ENCODE measurements at places on chromosomes 5 and 9. TPM values are rescaled to one million over a fixed set of nuclear protein-coding genes. Genes with fewer than 3 reads are reported as not detected.

- H3K4me1 ChIP-seq = peaks cover 10% of the 10 kb centered on the region
- no peak for DNase-seq
- H3K4me3 ChIP-seq = no peak overlapping the region
- no peaks in the 10 kb centered on the region for H3K36me3 ChIP-seq
- no peaks in the 10 kb centered on the region for H3K27me3 ChIP-seq
Observed at GRCh38 chr5:16787278-16787677, 148.8 kb downstream of the MYO10 start.

DNA sequence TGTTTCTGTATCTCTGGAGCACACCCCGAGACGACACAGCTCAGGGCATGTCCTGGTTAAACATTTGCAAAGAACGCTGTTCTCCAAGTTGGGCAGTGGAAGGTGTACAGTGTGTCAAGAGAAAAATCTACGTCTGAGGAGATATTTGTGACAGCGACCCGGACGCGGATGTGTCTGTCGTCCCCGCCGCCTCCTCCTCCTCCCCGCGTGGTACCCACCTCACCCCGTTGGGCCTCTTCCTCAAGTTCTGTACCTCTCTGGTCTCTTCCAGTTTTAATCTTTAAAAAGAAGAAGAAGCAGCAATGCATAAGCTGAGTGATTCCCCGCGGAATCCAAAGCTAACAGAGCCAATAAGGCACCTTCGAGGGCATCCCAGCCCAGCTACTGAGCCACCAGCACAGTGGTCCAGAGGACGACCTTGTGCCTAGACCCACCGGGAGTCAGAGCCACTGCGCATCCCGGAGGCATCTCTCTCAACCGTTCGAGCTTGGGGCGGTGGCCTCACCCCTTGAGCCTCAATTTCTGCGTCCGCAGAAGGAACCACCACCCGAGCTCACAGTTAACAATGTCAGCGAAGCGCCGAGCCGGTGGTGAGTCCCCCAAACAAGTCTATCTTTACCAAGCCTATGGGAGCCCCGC lies 467 bp downstream of the C9orf78 start:
- peak overlapping the region; percentile 92 for H3K4me3 ChIP-seq
- no peak for DNase-seq
- H3K36me3 ChIP-seq = peaks cover 3% of the 10 kb centered on the region
- H3K27ac ChIP-seq = peak overlapping the region; percentile 47
- H3K4me1 ChIP-seq = peaks cover 14% of the 10 kb centered on the region
- no peaks in the 10 kb centered on the region for H3K27me3 ChIP-seq

- H3K4me3 ChIP-seq = no peak overlapping the region
- H3K27ac ChIP-seq = no peak overlapping the region
- no peaks in the 10 kb centered on the region for H3K4me1 ChIP-seq
- no peaks in the 10 kb centered on the region for H3K27me3 ChIP-seq
- no peak for DNase-seq
Observed at GRCh38 chr9:72903103-72903502, 49.8 kb downstream of the ALDH1A1 start.

- no peaks in the 10 kb centered on the region for H3K4me1 ChIP-seq
- H3K27ac ChIP-seq = no peak overlapping the region
- H3K27me3 ChIP-seq = no peaks in the 10 kb centered on the region
- H3K4me3 ChIP-seq = no peak overlapping the region
- no peak for DNase-seq
- no peaks in the 10 kb centered on the region for H3K36me3 ChIP-seq
Observed at GRCh38 chr9:122151267-122151828, 8.2 kb downstream of the NDUFA8 start.

GRCh38 chr5:145162626-145163025 lies 672.5 kb downstream of the PRELID2 start:
- DNase-seq = no peak
- H3K27me3 ChIP-seq = no peaks in the 10 kb centered on the region
- H3K4me3 ChIP-seq = no peak overlapping the region
- H3K27ac ChIP-seq = no peak overlapping the region

DNA sequence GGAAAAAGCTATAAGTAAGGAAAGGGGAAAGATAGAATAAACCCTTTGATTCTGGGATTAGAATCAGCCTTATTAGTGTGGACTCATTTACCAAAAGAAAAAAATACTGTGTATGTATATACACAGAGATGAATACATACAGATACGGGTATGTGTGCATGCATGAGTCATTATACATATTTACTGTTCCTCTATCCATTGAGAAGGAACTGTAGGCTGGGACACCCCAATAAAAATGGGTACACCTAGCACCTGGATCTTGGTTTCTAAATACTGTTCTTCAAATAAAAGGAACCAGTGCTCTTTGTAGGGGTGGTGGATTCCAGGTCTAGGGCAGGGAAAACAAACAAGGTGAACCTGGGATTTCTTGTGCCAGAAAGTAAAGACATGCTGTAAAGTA lies 48.3 kb downstream of the WHRN start:
- DNase-seq = no peak
- peaks cover 9% of the 10 kb centered on the region for H3K4me1 ChIP-seq
- H3K27ac ChIP-seq = no peak overlapping the region
- no peaks in the 10 kb centered on the region for H3K36me3 ChIP-seq
- H3K4me3 ChIP-seq = no peak overlapping the region

DNA sequence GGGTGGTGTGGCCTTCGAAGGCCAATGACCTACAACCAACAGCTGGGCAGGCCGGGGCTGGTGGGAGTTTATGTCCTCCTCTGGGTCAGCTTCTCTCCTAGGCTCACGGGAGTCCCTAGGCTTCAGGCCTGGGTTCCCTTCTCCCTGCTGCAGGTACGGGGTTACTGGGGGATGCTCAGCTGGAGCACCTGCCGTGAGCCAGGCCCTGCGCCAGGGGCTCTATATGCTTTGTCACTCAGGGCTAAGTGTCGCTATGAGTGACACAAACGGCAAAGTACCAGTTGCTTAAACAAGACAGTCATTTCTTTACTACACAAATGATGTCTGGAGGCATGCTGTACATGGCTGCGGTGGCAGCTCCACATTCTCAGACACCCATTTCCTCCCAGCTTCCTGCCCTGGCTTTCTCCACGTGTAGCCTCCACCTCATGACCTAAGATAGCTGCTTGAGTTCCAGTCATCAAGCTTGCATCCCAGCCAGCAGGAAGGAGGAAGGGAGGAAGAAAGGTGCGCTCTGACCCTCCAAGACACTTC lies 22.5 kb upstream of the NINJ1 start:
- H3K4me3 ChIP-seq = no peak overlapping the region
- DNase-seq = peak; percentile 48
- H3K27ac ChIP-seq = no peak overlapping the region

- no peak overlapping the region for H3K27ac ChIP-seq
- no peak for DNase-seq
Observed at GRCh38 chr5:126849101-126849678, 72.3 kb downstream of the LMNB1 start.

- H3K4me3 ChIP-seq = no peak overlapping the region
- no peak overlapping the region for H3K27ac ChIP-seq
- no peak for DNase-seq
- no peaks in the 10 kb centered on the region for H3K4me1 ChIP-seq
- H3K27me3 ChIP-seq = 0 out of 2 replicates have a peak, but pooled peaks cover 1% of the 10 kb centered on the region
- H3K36me3 ChIP-seq = no peaks in the 10 kb centered on the region
Observed at GRCh38 chr9:95770653-95771131, 104.8 kb upstream of the ERCC6L2 start.

DNA sequence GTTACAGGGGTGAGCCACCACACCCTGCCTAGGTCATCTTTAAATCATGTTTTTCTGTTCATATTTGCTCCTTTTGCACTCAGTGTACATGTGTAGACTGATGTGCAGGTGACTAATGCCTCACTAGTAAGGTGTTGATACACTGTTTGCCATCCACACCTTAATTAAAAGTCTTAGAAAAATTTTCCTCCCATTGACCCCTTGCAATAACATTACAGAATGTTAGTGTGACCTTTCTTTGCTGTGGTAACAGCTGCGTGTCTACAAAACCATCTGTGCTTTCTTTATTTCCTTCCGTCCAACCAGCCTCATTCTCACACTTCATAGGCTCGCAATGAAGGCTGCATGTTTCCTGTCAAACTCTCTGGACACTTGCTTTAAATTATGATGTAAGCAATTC lies 6.6 kb upstream of the CEMIP2 start:
- DNase-seq = no peak
- H3K4me1 ChIP-seq = no peaks in the 10 kb centered on the region
- no peak overlapping the region for H3K4me3 ChIP-seq
- H3K27ac ChIP-seq = no peak overlapping the region
- peaks cover 3% of the 10 kb centered on the region for H3K27me3 ChIP-seq
- no peaks in the 10 kb centered on the region for H3K36me3 ChIP-seq

DNA sequence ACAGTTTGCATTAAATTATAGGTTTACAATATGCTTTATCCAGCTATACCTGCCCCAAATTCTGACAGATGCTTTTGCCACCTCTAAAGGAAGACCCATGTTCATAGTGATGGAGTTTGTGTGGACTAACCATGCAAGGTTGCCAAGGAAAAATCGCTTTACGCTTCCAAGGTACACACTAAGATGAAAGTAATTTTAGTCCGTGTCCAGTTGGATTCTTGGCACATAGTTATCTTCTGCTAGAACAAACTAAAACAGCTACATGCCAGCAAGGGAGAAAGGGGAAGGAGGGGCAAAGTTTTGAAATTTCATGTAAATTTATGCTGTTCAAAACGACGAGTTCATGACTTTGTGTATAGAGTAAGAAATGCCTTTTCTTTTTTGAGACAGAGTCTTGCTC lies 41.0 kb downstream of the FXN start:
- no peaks in the 10 kb centered on the region for H3K36me3 ChIP-seq
- H3K4me1 ChIP-seq = no peaks in the 10 kb centered on the region
- H3K27me3 ChIP-seq = no peaks in the 10 kb centered on the region
- no peak overlapping the region for H3K4me3 ChIP-seq
- no peak for DNase-seq

- no peak for DNase-seq
- H3K4me1 ChIP-seq = no peaks in the 10 kb centered on the region
- H3K4me3 ChIP-seq = no peak overlapping the region
- H3K36me3 ChIP-seq = no peaks in the 10 kb centered on the region
- H3K27me3 ChIP-seq = no peaks in the 10 kb centered on the region
- no peak overlapping the region for H3K27ac ChIP-seq
Observed at GRCh38 chr9:35518225-35518821, 28.4 kb downstream of the RUSC2 start.

- H3K36me3 ChIP-seq = no peaks in the 10 kb centered on the region
- DNase-seq = no peak
- H3K27ac ChIP-seq = no peak overlapping the region
- no peaks in the 10 kb centered on the region for H3K27me3 ChIP-seq
- peak overlapping the region; percentile 84 for H3K4me3 ChIP-seq
Observed at GRCh38 chr9:71767776-71768321, 464 bp downstream of the CEMIP2 start.

DNA sequence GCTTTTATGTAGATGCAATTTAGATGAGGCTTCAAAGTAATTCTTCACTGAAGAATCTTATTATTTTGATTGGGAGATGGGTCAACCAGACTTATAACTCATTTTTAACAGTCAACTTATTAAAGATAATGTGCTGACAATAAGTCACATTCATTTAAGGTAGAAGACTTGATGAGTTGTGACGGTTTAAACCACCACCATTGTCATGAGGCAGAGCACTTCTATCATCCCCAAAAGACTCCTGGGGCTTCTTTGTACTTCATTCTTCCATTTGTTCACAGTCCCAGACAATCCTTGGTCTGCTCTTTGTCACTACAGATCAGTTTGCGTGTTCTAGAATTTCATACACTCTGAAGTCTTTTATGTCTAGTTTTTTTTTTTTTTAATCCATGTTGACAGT lies 346.1 kb downstream of the RASEF start:
- no peaks in the 10 kb centered on the region for H3K36me3 ChIP-seq
- H3K4me1 ChIP-seq = no peaks in the 10 kb centered on the region
- no peak for DNase-seq
- no peak overlapping the region for H3K4me3 ChIP-seq
- no peak overlapping the region for H3K27ac ChIP-seq
- H3K27me3 ChIP-seq = no peaks in the 10 kb centered on the region

GRCh38 chr5:135173662-135174290 lies 139.7 kb upstream of the PITX1 start:
- DNase-seq = no peak
- H3K4me1 ChIP-seq = no peaks in the 10 kb centered on the region
- peaks cover 6% of the 10 kb centered on the region for H3K27me3 ChIP-seq
- H3K4me3 ChIP-seq = no peak overlapping the region
- no peaks in the 10 kb centered on the region for H3K36me3 ChIP-seq

Gene LCN9
- total RNA-seq = not detected

Gene SH2D3C
- total RNA-seq = 23.5 TPM

Gene SLC6A7
- total RNA-seq = not detected

Gene MAPKAP1
- 107 TPM for total RNA-seq

Gene FRMPD1
- total RNA-seq = not detected

Gene GZMA
- not detected for total RNA-seq

Gene TRMT10B
- 4.7 TPM for total RNA-seq

Gene OR13C3
- not detected for total RNA-seq

Gene SAXO1
- not detected for total RNA-seq

Gene LHX3
- total RNA-seq = not detected

Gene SEC61B
- total RNA-seq = 278 TPM
